ENCODE measurements at places on chromosomes 16 and 17.

DNA sequence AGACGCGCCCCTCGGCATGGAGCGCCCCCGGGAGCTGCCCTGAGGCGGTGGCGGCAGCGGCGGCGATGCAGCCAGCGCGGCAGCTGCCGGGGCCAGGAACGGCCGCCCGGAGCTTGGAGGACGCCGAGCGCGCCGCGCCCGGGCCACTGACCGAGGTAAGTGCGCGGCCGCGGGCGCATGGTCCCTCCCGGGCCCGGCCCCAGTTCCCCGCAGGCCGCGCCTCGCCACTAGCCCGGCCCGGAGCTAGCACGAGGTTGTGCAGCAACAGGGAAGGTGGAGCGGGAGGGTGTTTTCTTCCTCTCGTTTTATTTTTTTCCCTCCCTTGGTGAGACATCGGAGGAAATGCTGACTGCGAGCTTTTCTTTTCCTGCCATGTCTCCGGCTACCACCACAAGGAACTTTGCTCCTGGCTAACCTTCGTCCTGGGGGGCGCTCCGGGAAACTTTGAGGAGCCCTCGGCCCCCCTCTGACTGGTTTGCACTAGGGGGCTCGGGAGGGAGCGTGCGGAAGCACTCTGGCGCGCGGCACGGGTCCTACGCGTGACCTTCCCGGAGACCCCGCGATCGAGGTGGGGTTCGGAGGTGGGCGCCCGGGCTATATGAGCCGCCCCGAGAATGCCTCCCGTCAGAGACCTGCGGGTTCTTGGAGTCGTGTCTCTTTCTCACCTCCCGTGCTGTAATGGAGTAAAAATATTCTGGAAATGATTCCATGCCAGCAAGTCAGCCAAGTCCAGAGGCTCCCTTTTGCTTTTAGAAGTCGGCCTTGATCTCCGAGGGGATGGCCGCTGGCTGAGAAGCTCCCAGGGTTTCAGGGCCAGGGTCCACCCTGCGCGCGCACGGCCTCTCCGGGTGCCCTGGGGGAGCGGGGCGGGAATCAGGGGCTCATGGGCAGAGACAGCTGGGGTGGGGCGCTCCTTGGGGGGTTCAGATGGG is 868 bp downstream of the KCNJ12 start:
- no peak for DNase-seq

DNA sequence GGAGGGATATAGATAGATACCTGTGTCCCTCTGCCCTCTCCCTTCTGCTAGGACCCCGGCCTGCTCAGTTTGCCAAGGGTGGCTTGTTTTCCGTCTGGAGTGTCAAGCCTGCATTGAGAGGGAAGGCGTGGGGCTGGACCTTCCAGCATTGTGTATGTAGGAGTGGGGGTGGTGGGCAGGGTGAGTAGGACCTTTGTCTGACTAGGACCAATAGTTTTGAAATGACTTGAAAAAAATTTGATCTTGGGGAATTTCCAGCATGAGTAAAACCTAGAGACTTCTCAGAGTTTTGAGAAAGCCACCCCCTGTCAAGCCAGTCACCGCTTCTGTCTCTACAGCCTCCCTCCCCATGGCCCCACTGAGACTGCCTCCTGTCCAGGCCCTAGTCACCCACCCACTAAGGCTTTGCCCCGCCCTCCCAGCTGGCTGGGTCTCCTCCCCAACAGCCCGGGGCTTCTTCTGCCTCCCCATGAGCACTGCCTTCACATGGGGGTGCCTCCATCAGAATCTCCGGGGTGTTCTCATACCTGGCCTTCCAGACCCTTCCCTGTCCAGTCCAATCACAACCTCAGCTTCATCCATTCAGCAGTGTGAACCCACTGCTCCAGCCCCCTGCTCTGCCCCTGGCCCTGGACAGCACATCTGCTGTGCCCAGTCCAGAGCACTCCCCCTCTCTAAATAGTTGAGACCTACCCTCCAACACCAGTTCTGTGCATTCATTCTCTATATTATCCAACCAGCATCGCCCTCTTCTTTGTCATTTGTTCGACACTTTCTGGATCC is 207.0 kb downstream of the MSI2 start:
- DNase-seq, result no peak

DNA sequence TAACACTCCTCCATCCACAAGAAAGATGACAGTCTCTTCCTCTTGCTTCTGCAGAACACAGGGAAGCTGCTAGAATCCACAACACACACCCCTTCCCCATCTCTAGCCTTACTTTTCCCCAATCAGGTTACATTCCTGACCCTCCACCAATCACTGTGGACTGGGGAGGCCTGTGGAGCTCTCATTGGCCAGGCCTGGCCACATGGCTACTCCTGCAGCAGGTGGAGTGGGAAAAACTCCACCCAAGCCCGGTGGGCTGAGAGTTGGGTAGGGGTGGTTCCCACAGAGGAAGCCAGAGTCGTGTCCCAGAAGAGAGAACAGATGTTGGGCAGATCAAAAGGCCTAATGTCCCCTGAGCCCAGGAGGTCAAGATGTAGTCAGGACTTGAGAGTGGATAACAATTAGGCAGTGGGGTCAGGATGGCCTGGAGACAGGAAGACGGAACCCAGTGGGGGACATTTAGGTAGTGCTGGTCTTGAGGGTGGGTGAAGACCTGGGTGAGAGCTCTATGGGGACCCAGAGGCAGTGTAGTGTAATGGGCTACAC is 22.1 kb downstream of the COQ7 start:
- DNase-seq, result no peak

- no peak for DNase-seq
Observed at GRCh38 chr17:50316016-50316587, 29.8 kb upstream of the XYLT2 start.

- no peak for DNase-seq
Observed at GRCh38 chr17:21164216-21164615, 37.5 kb downstream of the DHRS7B start.

- no peak for DNase-seq
Observed at GRCh38 chr17:9211133-9211765, 189.9 kb downstream of the NTN1 start.

GRCh38 chr17:73934696-73935095 is 268.8 kb upstream of the RPL38 start:
- no peak for DNase-seq

DNA sequence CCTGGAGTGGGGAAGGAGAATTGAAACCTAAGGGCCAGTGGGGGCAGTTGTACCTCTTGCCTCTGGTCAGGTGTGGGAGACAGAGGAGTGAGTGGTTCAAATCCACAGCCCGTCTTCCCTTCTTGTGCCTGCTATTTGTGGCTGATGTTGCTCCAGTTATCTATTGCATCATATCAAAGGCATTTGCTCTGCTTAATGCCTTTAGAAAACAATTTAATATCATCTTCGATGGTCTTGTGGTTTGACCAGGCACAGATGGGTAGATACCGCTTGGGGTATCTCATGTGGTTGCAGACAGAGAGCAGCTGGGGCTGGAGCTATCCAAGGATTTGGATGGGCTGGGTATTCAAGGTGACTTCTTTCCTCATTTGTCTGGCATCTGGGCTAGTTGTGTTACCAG is 376.1 kb upstream of the RBFOX1 start:
- DNase-seq, result no peak

GRCh38 chr17:36529121-36529520 is 5.5 kb downstream of the MYO19 start:
- no peak for DNase-seq

DNA sequence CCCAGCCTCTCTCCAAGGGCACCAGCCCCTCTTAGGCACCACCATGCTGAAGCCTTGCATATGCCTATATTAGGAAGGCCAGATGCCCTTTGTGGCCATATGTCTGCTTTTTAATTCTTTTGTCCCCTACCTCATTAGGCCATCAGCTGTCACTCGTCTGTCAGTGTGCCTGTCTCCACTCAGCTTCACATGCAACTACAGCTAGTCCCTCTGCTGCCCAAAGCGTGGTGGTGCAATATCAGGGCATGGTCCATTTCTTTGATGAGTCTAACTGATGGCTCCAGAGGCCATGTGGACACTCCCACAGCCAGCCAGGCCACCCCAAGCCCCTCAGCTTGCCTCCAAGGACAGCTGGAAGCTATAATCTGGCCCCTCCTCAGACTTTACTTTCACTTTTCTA is 36.3 kb downstream of the MYO18A start:
- no peak for DNase-seq

DNA sequence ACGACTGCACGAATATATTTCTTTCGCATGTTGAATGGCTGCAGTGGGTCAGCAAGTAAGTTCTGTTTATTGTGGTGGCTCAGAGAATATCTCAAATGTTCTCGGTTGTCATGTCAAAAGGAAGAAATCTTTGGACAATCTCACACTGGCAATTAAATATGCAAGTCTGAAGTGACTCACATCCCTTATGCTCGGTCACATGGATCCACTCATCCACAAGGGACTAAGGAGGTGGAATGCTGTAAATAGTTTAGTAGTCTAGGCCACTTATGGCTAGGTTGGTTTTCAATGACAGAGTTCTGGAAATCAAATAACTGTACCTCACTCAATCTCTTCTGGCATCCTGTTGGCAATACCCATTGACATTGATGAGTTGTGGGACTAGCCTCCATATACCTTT is 33.0 kb upstream of the PMP22 start:
- DNase-seq, result no peak

GRCh38 chr16:79557421-79557820 is 43.1 kb downstream of the MAF start:
- DNase-seq, result no peak

GRCh38 chr16:62478903-62479458 is 442.7 kb upstream of the CDH8 start:
- DNase-seq, result no peak

GRCh38 chr16:79845033-79845733 is 244.6 kb upstream of the MAF start:
- no peak for DNase-seq

- no peak for DNase-seq
Observed at GRCh38 chr17:3157218-3157617, 29.9 kb upstream of the OR1G1 start.

GRCh38 chr17:364766-365165 is 12.2 kb upstream of the RPH3AL start:
- no peak for DNase-seq

- no peak for DNase-seq
Observed at GRCh38 chr16:67163164-67163998, 1.2 kb upstream of the HSF4 start.
